ENCODE measurements at places on chromosomes 6 and 20.

GRCh38 chr6:8888468-8888867 is 453.1 kb upstream of the SLC35B3 start:
- no peak for DNase-seq
- no peak overlapping the region for H3K4me3 ChIP-seq
- H3K27me3 ChIP-seq, result no peaks in the 10 kb centered on the region
- no peaks in the 10 kb centered on the region for H3K4me1 ChIP-seq

GRCh38 chr6:166387642-166388289 is 5.0 kb upstream of the MPC1 start:
- no peaks in the 10 kb centered on the region for H3K36me3 ChIP-seq
- no peak for DNase-seq
- no peaks in the 10 kb centered on the region for H3K27me3 ChIP-seq
- H3K27ac ChIP-seq, result no peak overlapping the region

DNA sequence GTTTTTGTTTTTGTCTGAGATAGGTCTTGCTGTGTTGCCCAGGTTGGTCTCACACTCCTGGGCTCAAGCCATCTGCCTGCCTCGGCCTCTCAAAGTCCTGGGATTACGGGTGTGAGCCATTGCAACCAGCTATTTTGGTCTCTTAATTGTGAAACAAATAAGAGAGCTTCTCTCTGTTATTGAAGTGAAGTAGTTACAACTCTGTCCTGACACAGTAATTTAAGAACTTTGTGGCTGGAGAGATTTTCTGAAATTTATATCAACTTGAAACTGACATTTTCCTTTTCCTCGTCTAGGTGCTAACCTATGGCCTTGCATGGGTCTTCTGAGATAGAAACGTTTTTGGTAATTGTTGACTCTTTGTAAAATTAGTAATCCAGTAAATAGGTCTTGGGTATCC is 122.1 kb upstream of the DOK5 start:
- H3K4me1 ChIP-seq, result no peaks in the 10 kb centered on the region
- H3K27me3 ChIP-seq, result no peaks in the 10 kb centered on the region
- H3K4me3 ChIP-seq, result no peak overlapping the region
- H3K27ac ChIP-seq, result no peak overlapping the region

GRCh38 chr6:132382630-132383175 is 18.6 kb downstream of the MOXD1 start:
- H3K27ac ChIP-seq, result no peak overlapping the region
- no peak overlapping the region for H3K4me3 ChIP-seq
- DNase-seq, result no peak
- H3K4me1 ChIP-seq, result no peaks in the 10 kb centered on the region
- H3K36me3 ChIP-seq, result no peaks in the 10 kb centered on the region
- H3K27me3 ChIP-seq, result no peaks in the 10 kb centered on the region

- H3K27ac ChIP-seq, result peak overlapping the region; percentile 49
- no peaks in the 10 kb centered on the region for H3K36me3 ChIP-seq
- DNase-seq, result no peak
Observed at GRCh38 chr20:4811257-4811656, 89.5 kb downstream of the PRND start.

GRCh38 chr6:129536271-129536670 is 173.7 kb downstream of the ARHGAP18 start:
- H3K4me3 ChIP-seq, result no peak overlapping the region
- H3K4me1 ChIP-seq, result no peaks in the 10 kb centered on the region
- no peaks in the 10 kb centered on the region for H3K27me3 ChIP-seq
- H3K27ac ChIP-seq, result no peak overlapping the region
- no peaks in the 10 kb centered on the region for H3K36me3 ChIP-seq

DNA sequence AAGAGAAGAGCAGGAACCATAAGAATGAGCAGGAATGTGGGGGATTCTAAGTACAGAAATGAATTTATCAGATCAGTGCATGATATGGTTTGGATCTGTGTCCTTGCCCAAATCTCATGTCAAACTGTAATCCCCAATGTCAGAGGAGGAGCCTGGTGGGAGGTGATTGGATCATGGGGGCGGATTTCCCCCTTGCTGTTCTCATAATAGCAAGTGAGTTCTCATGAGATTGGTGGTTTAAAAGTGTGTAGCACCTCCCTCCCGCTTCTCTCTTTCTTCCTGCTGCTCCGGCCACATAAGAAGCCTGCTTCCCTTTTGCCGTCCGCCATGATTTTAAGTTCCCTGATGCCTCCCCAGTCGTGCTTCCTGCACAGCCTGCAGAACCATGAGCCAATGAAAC is 49.2 kb downstream of the KHDC1L start:
- no peak overlapping the region for H3K27ac ChIP-seq
- H3K36me3 ChIP-seq, result no peaks in the 10 kb centered on the region
- H3K27me3 ChIP-seq, result no peaks in the 10 kb centered on the region
- no peak for DNase-seq
- no peak overlapping the region for H3K4me3 ChIP-seq

DNA sequence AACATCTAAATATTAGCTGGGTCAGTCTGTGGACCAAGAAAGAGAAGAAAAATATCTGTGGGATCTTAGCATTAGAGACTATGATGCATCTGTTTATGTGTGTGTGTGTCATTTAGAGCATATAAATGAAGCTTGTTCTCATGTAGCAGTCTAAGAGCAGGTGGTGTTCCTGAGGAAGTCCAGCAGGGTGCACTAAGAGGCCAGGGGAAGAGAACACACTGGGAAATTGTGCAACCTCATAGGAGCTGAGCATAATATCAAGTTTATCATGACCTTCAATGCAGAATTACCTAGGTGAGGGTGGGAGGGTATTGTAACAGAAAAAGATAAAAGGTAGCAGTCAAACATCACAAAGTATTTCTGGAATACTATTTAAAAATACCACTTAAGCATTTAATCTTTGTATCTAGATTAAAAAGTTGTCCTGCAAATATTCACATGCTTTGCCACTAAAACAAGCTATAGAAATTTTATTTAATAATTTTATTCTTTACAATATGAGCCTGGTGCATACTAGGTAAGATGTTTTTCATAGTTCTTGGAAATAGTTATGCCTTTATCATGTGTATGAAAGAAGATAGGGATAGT is 80.5 kb downstream of the SMPDL3A start:
- no peaks in the 10 kb centered on the region for H3K4me1 ChIP-seq
- H3K27me3 ChIP-seq, result no peaks in the 10 kb centered on the region
- no peak for DNase-seq
- H3K36me3 ChIP-seq, result no peaks in the 10 kb centered on the region
- H3K4me3 ChIP-seq, result no peak overlapping the region
- no peak overlapping the region for H3K27ac ChIP-seq

GRCh38 chr6:35844290-35844689 is 39.1 kb downstream of the LHFPL5 start:
- H3K27me3 ChIP-seq, result no peaks in the 10 kb centered on the region
- H3K4me3 ChIP-seq, result no peak overlapping the region
- no peak for DNase-seq

- H3K27ac ChIP-seq, result no peak overlapping the region
- H3K27me3 ChIP-seq, result no peaks in the 10 kb centered on the region
- peaks cover 45% of the 10 kb centered on the region for H3K4me1 ChIP-seq
- no peak for DNase-seq
Observed at GRCh38 chr6:151286214-151286613, 46.4 kb downstream of the AKAP12 start.

- H3K36me3 ChIP-seq, result no peaks in the 10 kb centered on the region
- no peak overlapping the region for H3K4me3 ChIP-seq
- no peak overlapping the region for H3K27ac ChIP-seq
- DNase-seq, result no peak
- no peaks in the 10 kb centered on the region for H3K4me1 ChIP-seq
Observed at GRCh38 chr6:4564801-4565271, 211.4 kb upstream of the CDYL start.

DNA sequence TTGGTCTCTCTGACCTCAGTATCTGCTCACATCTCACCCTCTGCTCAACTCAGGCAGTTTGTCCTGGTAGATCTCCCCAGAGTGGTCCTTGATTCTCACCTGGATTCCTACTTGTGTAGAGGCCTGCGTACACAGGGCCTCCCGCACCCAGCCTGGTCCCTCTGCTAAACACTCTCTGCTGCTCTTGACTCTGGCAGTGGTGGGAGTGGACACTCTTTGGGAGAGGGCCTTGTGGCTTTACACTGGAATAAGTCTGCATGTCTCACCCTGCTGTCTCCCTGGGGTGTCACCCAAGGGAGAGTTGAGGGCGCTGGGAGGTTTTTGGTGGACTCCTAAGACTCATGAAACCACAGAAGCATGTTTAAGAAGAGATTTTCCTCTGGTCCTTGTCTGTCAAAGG is 57.3 kb upstream of the ECI2 start:
- DNase-seq, result no peak
- no peaks in the 10 kb centered on the region for H3K36me3 ChIP-seq

- no peak for DNase-seq
- no peak overlapping the region for H3K27ac ChIP-seq
- H3K36me3 ChIP-seq, result no peaks in the 10 kb centered on the region
- H3K4me1 ChIP-seq, result no peaks in the 10 kb centered on the region
Observed at GRCh38 chr20:10023911-10024310, 10.9 kb upstream of the ANKEF1 start.

GRCh38 chr6:127147534-127147933 is 29.1 kb downstream of the RSPO3 start:
- no peaks in the 10 kb centered on the region for H3K27me3 ChIP-seq
- no peaks in the 10 kb centered on the region for H3K36me3 ChIP-seq
- no peak for DNase-seq
- H3K27ac ChIP-seq, result no peak overlapping the region
- H3K4me3 ChIP-seq, result no peak overlapping the region

DNA sequence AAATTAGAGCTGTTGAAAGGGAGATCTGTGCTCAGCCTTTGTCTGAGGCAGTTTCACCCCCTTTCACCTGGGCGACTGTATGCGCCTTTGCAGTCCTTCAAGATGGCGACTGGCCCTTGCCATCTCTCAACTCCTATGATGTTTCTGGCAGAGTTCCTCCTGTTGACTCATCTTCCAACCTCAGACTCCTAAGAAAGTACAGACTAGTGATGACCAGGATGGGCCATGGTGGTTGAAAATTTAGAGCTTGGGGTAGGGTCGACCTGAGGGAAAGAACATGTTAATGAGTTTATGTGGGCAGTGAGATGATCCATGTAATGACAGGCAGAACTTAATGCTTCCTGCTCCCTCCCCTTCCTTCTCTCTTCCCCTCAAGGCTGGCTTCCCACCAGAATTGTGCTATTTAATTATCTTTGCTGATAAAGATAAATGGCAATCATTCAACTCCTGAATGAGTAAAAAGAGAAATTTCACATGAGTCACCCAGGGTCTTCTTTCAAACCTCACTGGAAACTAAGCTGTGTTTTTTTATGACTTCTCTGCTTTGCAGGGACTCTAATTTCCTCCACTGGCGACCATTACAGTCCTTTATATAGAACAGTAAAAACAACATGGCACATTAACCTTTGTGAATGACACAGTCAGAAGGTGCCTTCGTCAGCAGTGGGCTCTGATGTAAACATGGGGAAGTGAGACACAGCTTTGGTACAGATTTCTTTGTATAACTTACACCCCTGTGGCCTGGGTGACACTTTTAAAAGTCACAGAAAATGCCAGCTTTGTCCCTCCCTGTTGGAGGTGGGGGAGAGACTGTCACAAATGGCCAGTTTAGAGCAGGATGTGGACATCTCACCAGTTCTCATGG is 103.5 kb downstream of the SCP2D1 start:
- no peaks in the 10 kb centered on the region for H3K4me1 ChIP-seq
- no peak for DNase-seq
- no peaks in the 10 kb centered on the region for H3K36me3 ChIP-seq
- no peak overlapping the region for H3K4me3 ChIP-seq
- H3K27ac ChIP-seq, result no peak overlapping the region

- no peaks in the 10 kb centered on the region for H3K4me1 ChIP-seq
- no peaks in the 10 kb centered on the region for H3K36me3 ChIP-seq
- no peak overlapping the region for H3K4me3 ChIP-seq
- H3K27me3 ChIP-seq, result no peaks in the 10 kb centered on the region
- DNase-seq, result no peak
- no peak overlapping the region for H3K27ac ChIP-seq
Observed at GRCh38 chr6:147192278-147192911, 11.8 kb upstream of the STXBP5 start.

DNA sequence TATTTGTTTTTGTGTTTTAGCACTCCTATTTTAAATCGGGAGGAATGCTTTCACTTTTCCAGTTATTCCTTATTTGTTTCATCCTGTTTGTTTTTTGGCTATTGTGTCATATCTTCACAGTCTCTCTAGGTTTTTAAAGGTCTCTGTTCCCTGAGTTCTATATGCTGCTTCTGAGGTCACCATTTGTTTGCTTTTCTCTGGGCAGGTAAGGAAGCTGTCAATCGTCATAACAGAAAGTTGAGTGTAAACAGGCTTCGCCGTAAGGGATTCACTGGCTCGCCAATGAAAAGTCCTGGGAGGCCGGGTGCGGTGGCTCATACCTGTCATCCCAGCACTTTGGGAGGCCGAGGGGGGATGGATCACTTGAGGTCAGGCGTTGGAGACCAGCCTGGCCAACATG is 48.7 kb upstream of the RPS6KA2 start:
- no peak overlapping the region for H3K27ac ChIP-seq
- DNase-seq, result no peak
- no peak overlapping the region for H3K4me3 ChIP-seq
- no peaks in the 10 kb centered on the region for H3K4me1 ChIP-seq
- no peaks in the 10 kb centered on the region for H3K36me3 ChIP-seq
- H3K27me3 ChIP-seq, result peaks cover 7% of the 10 kb centered on the region

GRCh38 chr20:48482790-48483189 is 345.0 kb downstream of the PREX1 start:
- no peak for DNase-seq
- H3K36me3 ChIP-seq, result no peaks in the 10 kb centered on the region
- H3K27ac ChIP-seq, result no peak overlapping the region
- H3K27me3 ChIP-seq, result no peaks in the 10 kb centered on the region

DNA sequence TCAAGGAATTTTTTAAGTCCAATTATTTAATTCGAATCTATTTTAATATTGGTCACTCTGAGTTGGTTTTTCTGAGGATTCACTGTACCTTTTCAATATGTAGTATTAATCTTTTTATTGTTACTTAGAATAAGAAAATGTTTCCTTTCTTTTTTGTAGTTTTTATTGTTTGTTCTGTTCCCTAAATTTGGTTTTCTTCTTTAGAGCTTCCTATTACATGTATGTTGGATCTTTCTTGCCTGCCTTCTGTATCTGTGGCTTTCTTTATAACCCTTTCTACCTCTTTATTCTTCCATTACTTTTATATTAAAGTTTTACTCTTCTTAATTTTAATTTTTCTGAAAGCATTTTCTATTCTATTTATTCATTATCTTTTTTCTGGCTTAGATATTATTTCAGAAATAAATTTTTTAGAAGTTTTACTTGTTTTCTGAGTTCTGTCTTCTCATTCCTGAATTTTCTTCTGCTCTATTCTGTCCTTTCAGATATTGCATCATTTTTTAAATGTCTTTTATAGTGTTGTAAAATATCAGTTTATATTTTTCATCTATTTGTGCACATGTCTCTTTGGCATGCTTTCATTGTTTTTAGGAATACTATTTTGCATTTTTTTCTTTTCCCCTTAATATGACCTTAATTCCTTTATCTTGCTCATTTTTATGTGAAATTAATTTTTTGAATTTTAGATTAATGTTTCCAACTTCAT is 33.6 kb upstream of the UST start:
- no peaks in the 10 kb centered on the region for H3K36me3 ChIP-seq
- no peak overlapping the region for H3K27ac ChIP-seq

DNA sequence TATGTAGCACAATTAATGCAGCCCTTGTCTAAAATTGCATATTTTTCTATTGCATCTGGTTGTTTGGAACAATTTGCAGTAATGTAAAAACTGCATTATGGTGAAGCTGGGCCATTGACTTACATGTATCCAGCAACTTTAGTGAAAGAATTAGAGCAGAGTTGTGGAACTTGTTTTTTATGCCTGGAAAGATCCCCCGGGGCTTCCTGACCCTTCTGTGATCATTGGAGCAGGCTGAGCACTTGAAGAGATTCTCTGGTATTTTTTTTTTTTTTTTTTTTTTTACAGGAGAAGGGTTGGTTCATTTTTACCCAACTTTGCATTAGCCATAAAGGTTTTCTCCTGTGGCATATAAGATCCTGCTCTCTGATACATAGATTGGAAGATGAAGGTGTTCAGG is 45.0 kb downstream of the LIN28B start:
- H3K27me3 ChIP-seq, result no peaks in the 10 kb centered on the region
- H3K4me3 ChIP-seq, result no peak overlapping the region
- no peaks in the 10 kb centered on the region for H3K36me3 ChIP-seq
- no peak for DNase-seq
